Brain microvascular endothelial cell (primary cell): ENCODE measurements at places on chromosomes 3 and 15.

DNA sequence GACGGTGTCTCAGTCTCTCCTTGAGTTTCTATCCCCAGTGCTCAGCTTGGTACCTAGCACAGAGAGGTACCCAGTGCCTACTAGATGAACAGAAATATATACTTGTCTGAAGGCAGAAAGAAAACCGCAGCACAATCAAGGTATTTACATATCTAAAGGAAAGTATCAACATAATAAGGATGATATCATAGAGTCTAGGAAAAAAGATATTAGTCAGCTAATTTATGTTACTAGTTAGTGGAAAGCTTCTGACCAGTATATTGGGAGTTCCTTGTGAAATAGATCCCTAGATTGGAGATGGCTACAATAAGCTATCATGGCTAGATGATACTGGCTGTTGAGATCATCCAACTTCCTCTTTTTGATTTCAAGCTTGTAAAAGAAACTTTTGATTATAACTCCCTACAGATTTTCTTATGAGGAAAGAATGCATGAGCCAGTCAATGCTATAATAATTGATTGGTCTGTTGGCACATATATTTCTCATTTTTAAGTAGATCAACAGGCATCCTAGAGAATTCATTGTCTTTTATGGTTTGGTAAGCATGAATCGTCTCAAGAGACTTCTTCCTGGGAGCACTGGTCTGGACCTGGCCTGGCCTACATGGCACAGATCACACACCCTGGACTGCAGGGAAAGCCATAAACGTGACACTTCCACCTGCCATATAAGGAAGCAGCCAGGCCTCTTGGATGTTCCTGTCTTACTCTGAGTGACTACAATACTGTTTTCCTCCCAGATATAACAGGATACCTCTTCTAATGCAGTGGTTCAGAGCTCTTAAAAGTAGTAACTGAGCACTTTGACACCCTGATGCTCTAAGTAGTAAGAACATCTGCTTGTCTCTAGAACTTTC is 60.7 kb downstream of the IMPG2 start:
- DNase-seq: no peak

DNA sequence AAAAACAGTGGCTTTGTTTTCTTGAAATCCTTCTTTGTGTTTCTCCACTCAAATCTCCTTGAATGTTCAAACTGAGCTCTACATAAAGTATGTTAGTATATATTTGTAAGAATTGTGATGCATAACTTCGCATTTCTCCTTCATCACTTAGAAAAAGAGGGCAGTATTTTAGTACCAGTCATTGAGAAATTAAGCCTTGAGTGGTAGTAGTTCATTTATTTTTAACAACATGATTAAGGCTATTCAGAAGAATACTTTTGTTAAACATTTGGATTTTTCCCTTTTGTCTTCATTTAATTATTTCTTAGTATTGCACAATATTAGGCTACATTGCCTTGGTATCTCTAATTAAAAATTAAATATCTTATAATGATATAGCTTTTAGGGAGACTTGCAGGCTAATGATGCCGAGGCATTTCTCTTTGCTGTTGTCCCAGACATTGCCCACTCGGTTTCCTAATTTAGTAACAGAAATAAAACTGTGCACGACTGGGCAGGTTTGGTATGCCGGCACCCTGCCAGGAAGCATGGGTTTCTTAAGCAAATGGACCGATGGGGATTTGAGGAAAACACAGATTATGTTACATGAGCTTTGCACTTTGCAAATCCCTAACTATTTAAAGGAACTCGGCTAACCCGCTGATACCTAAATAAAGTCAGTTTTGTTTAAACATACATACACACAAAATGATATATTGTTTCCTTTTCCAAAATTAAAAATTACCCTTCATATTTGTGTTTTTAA is 54.7 kb downstream of the LRRC28 start:
- peak; percentile 57 for DNase-seq

DNA sequence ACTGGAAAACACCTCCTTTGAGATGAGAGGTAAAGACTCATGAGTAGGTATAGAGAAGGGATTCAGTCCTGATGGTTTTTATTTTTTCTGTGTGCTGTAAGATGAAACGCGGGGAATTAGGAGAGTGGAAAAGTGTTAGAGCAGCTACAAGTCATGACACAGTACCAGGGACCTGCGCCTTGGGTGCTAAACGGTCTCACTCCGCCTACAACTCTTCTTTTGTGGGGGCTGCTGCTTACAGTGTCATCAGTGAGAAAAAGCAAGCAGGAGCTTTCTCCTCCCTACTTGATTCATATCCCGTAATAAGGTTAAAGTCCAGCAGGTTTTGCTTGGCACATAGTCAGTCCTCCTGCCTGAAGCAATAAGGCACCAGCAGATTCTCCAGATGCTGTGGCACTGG is 39.1 kb downstream of the RASGRP1 start:
- no peak for DNase-seq

DNA sequence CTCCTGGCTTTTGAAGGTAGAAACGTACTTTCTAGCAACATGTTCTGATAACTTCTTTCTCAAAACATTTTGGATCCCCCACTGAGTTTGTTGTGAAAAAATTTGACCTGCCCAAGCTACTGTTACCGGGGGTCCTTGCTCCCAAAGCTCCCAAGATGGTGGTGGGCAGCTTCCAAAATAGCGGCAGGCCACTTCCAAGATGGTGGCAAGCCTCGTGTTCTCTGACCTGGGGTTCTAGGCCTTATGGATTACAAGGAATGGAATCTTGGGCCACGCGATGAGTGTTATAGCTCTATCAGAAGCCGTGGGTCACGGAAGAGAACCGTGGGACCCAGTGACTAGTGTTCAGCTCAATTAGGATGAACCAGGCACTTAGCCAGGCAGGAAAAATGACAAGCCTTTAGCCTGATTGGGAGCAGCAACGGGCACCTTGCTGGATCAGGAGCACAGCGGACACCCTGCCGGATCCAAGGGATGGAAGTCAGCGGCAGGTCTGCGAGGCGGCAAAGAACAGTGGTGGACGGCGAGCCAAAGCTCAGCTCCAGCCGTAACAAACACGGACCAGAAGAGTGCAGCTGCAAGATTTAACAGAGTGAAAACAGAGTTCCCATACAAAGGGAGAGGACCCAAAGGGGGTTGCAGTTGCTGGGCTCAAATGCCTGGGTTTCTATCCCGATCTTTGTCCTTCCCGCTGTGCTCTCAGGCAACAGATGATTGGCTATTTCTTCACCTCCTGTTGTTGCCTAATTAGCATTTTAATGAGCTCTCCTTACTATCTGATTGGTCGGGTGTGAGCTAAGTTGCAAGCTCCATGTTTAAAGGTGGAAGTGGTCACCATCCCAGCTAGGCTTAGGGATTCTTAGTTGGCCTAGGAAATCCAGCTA is 133.3 kb downstream of the WDR72 start:
- DNase-seq: no peak

DNA sequence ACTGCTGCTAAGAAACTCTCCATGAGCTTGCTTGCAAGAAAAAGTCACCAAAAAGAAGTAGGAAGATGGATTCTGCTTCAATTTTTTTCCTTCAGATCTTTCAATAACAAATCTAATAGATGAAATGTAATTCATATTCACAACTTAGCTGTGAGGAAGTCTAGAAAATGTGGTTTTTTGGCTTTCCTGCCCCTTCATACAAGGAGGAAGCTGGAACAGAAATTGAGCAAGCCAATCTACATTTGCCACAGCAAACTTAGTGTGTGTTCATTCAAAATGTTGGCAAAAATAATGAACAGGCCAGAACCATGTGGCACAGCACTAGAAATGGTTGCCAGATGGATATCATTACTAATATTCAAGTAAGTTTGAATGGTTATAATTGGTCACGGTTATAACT is 93.2 kb upstream of the NEDD4 start:
- no peak for DNase-seq

DNA sequence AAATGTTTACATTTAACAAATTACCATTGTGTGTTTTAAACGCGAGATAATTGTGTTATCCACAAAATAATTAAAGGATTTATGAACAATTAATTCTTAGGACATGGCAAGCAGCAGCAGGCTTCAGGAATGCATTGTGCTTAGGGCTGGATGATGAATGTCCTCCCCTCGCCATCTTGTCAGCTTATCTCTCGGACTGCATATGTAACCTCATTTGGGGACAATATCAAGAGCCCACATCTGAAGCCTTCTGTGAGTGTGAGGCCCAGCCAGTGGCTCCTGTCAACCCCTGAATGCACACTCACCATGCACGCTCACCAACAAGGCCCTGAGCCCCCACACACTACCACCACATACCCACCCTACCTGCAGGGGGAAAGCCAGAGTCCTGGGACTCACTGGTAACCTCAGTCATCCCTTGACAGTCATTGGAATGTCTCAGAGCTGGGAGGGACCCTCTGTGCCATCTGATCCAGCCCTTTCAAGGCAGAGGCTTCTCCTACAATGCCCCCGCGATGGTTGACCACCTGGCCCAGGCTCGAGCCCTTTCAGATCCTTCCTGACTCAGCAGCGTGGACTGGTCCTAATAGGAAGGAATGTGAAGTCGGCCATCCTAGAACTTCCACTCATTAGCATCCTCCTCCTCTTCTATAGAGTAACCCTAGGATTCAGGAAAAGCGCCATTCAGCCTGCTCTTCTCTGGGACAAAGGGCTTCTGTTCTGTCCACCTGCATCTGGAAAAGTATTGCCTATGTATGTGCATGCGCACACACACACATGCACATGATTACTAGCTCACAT is 38.2 kb downstream of the MRPL46 start:
- no peak for DNase-seq

GRCh38 chr15:82018201-82018600 is 27.6 kb downstream of the MEX3B start:
- no peak for DNase-seq

DNA sequence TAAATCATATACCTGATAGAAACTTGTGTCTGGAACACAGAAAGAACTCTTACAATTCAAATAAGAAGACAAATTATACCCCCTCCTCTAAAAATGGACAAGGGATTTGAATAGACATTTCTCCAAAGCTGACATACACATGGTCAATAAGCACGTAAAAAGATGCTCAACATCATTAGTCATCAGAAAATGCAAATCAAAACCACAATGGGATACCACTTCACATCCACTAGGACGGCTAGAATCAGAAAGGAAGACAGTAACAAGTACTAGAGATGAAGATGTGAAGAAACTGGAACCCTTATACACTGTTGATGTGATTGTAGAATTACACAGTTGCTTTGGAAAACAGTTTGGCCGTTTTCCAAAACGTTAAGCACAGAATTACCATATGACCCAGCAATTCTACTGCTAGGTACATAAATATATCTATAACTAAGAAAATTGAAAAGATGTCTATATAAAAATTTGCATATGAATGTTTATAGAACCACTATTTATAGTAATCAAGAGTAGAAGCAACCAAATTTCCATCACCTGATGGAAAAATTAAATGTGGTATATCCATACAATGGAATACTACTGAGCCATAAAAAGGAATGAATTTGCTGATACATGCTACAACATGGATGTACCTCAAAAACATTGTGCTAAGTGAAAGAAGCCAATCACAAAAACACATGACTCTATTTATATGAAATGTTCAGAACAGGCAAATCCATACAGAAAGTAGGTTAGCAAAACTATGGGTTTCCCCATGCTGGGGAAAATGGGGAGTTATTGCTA is 60.8 kb downstream of the GREM1 start:
- DNase-seq: no peak

DNA sequence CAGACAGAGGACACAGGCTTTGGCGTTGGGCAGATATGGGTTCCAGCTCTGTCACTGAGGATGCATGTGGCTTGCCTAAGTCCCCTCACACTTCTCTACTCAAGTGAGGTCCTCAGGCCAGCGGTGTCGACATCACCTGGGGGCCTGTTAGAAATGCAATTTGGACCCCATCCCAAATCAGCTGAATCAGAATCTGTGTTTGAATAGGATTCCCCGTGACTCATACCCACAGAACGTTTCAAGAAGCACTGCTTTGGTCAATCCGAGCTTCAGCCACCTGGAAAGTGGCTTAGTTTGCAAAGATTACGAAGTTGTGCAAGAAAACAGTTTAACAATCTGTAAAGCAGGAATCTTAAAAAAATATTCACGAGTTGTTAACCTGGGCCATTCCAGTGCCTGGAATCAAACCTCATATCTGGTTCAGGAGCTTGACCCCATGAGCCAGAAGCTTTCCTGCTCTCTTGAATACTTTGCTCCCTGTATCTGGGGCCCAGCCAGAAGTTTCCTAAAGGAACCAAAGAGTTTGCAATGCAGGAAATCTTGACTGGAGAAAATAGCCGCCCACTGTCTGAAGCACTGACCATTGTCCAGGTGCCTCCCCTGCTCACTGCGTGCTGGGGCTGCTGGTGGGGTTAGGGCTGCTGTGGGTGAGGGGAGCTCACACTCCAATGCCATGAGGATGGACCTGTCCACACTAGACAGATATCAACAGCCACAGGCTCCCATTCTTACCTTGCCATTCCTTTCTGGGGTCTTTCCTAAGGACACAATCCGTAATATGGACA is 208.5 kb upstream of the LINGO1 start:
- peak; percentile 24 for DNase-seq

DNA sequence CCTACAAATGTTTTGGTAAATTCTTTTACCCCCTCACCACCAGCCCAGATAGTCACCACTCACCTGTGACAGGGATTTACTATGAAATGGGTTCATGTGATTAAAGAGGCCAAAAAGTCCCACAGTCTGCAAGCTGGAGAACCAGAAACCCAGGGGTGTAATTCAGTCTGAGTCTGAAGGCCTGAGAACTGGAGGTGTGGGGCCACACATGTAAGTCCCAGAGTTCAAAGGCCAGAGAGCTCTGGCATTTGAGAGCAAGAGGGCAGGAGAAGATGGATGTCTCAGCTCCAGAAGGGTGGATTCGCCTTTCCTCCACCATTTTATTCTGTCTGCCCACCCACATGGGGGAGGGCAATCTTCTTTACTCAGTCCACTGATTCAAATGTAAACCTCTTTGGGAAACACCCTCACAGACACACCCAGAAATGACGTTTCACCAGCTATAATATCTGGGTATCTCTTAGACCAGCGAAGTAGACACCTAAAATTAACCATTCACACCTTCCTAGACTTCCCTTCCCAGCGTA is 11.9 kb downstream of the RTP3 start:
- DNase-seq: no peak

DNA sequence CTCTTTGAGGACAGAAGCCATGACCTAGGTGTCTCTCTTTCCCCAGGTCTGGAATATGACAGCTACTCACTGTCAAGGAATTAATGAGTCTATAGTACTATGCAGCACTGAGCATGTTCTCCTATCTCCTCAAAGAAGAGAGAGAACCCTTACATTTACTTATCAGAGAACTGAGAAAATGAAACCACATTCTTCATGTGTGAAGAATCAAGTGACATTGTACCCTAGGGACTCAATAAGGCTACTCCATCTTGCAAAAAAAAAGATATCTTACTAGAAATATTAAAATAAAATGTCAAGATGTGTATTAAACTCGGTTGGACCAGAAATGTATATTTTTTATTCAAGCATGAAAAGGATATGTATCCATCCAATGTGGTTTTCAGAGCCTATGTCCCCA is 133.2 kb upstream of the COL8A1 start:
- no peak for DNase-seq

DNA sequence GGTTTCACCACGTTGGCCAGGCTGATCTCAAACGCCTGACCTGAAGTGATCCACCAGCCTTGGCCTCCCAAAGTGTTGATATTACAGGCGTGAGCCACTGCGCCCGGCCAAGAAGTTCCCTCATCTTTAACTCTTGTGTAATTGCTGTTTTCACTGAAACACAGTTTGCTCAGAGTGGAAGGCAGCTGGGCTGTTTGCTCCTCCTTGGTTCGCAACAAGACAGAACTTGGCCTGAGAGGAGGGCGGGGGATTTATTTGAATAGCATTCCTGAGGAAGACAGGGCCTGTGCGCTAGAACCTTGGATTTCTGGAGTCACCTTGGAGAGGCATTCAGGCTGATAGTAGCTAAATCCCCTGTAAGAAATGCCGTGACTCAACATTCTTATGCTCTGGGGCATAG is 226.7 kb upstream of the MCTP2 start:
- DNase-seq: no peak
